ENCODE measurements at places on chromosomes 7 and 10.

DNA sequence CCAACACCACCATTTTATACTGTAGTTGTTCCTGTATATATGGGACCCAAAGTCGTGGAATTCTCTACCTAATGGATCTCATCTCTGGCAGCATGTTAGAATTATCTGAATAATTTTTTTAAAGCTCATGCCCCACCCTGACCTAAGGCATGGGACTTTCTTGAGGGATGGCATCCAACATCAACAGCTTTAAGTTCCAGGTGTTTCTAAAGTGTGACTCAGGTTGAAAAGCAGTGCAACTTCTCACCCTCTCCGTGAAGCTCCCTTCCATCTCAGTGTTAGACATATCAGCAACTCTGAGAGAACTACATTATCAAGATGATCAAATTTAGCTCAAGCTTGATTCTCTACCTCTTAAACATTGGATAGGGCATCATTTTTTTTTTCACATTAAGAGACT is 18.1 kb upstream of the RAB18 start:
- DNase-seq: no peak

- DNase-seq: no peak
Observed at GRCh38 chr7:64463636-64464375, 99.1 kb downstream of the ZNF680 start.

DNA sequence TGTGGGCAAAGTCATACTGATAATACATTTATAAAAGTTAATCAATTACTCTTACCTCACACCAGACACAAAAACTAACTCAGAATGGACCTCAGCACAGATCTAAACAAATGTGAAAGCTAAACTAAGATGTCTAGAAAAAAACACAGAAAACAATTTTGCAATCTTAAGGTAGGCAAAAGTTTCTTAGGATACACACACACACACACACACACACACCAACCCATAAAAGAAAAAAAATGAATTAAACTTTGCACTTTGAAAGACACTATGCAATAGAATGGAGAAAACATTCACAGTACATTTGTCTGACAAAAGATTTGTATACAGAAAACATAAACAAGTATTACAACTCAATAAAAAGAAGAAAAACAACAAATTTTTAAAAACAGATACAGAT is 70.8 kb upstream of the ZNRF2 start:
- DNase-seq: no peak

DNA sequence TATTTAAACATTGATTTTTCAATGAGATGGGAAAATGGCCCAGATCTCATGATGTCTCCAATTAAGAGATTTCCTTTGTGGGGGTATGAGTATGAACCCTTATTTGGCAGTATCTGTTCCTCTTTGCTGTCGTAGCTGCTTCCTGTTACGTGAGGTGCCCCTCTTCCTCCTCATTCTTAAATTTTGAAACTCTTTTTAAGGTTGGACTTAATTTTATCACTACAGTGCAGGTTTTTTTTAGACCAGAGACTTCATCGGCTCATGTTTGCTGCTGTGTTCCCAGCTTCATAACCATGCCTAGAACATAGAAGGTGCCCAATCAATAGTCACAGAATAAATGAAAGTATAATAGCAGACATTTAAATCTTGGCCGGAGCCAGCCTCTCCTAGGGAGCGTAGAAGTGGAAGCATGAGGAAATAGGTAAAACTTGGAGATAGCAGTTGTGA is 2.4 kb downstream of the MIOS start:
- DNase-seq: no peak

GRCh38 chr10:108775911-108776475 is 1147.3 kb downstream of the XPNPEP1 start:
- DNase-seq: no peak

DNA sequence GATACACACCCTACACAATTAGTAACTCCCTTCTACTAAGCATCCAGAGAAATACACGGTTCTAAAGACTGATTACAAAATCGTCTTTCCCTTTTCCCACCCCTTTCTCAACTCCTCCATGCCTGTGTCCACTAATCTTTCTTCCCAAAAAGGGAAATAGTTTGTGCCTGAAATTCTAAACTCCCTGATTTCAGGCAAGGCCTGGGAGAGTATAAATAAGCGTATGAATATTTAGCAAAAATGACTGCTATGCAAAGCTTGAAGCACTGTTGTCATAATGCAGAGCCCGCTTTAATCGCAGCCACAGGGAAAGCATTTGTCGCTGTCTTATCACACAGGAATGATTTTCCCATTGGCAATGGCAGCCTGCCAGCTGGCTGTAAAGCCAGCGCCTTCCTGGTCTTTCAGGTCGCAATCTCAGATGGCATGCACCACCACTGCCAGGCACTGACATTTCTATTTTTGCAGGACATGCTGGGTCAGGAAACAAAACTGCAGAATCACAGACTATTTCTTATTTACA is 142.9 kb upstream of the PCGF5 start:
- DNase-seq: no peak
